ENCODE measurements at places on chromosomes 4 and X. TPM values are rescaled to one million over a fixed set of nuclear protein-coding genes. Genes with fewer than 3 reads are reported as not detected.

DNA sequence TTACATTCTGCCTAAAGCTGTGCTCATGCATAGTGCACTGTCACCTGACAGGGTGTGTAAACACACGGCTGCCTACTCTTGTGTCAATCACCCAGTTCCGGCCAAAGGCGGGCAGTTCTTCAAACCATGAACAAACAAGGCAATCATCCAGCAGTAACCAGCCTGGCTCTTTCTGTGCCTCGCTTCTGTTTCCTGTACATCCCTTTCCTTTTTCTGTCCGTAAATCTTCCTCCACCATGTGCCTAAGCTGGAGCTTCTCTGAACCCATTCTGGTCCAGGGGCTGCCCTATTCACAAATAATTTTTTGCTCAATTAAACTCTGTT lies 60.8 kb upstream of the CBR4 start:
- no peaks in the 10 kb centered on the region for H3K4me1 ChIP-seq
- H3K4me3 ChIP-seq = no peak overlapping the region
- H3K27ac ChIP-seq = no peak overlapping the region
- no peaks in the 10 kb centered on the region for H3K36me3 ChIP-seq
- H3K27me3 ChIP-seq = no peaks in the 10 kb centered on the region
- DNase-seq = no peak

DNA sequence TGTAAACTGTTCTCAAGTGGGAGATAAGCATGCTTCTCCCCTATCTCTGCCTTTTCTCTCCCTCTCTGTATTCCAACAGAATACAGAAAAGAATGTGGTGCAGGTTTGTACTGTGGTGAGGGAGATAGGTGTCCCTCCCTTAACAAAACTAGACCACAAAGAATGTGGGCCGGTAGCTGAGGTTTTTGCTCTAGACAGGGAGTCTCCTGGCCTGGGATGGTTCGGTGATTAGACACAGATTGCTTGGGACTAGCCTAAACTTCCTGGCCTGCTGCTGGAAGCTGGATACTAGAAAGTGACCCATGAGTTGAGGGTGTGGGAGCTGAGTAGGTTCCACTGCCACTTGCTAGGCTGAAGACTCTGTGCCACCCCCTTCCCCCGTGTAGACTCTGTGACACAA lies 143.0 kb downstream of the CXXC4 start:
- no peak overlapping the region for H3K4me3 ChIP-seq
- no peak overlapping the region for H3K27ac ChIP-seq
- H3K27me3 ChIP-seq = no peaks in the 10 kb centered on the region

GRCh38 chr4:142366769-142367181 lies 479.3 kb downstream of the INPP4B start:
- peaks cover 7% of the 10 kb centered on the region for H3K4me1 ChIP-seq
- no peak for DNase-seq
- H3K36me3 ChIP-seq = no peaks in the 10 kb centered on the region
- H3K4me3 ChIP-seq = no peak overlapping the region

The HDAC6 gene
- 51.8 TPM for total RNA-seq

- DNase-seq = no peak
- no peaks in the 10 kb centered on the region for H3K36me3 ChIP-seq
- no peak overlapping the region for H3K4me3 ChIP-seq
- no peak overlapping the region for H3K27ac ChIP-seq
Observed at GRCh38 chr4:25535278-25535677, 120.4 kb upstream of the SLC34A2 start.

DNA sequence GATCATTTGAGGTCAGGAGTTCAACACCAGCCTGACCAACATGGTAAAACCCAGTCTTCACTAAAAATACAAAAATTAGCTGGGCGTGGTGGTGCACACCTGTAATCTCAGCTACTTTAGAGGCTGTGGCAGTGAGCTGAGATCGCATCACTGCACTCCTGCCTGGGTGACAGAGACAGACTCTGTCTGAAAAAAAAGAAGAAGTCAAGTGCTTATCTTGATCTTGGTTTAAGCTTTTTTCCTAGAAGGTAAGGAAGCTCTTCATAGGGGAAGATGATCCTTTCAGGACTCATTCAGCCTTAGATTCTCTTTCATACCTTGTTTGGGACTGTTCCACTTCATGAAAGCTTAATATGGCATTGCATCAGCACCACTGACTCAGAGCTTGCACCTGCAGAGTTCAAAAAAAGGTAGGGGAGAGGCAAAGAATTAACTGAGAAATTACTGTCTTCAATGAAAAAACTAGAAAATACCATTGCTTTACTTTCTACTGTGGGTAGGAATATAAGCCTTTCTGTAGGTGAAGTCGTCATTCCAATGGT lies 70.8 kb upstream of the EPGN start:
- no peak overlapping the region for H3K4me3 ChIP-seq
- no peaks in the 10 kb centered on the region for H3K27me3 ChIP-seq
- DNase-seq = no peak
- no peaks in the 10 kb centered on the region for H3K36me3 ChIP-seq
- H3K4me1 ChIP-seq = no peaks in the 10 kb centered on the region

DNA sequence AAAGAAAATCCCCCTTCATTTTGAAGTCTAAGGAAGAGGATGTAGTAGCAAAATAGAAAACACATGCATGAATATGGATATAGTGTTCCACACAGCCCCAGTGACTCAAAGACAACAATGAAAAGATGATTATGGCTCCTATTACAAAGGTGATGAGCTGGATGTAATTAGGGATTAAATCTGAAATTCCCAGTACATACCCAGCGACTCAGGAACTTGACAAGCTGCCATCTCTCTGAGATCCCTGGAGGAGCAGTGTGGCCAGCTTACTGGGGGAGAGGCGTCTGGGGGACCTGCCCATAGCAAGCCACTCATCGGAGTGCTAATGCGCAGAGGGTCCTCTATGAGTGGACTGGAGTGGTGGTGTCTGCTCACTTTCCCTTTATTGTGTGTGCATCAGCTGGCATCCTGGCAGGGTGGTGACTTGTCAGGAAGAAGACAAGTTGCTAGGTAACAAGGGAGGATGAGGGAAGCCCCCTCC lies 42.7 kb upstream of the MGST2 start:
- no peak overlapping the region for H3K27ac ChIP-seq
- DNase-seq = no peak
- no peaks in the 10 kb centered on the region for H3K4me1 ChIP-seq
- H3K27me3 ChIP-seq = no peaks in the 10 kb centered on the region
- H3K36me3 ChIP-seq = no peaks in the 10 kb centered on the region

DNA sequence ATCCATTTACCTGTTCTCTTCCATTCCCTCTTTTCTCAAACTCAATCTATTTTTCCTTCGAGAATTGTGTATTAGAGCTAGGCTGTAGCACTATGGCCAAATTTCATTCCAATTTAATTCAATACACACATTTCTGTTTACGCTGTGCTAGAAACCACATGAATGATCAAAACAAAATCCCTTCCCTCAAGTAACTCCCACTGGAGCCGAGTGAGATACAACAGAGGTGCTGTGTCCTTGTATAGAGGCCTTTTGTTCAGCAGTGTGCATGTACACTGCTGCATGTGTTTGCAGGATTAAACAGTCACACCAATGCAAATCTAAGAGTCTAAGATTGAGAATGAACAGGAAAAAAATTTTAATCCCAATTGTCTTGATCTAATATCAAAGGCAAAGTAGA lies 734.2 kb downstream of the RAPGEF2 start:
- no peak overlapping the region for H3K27ac ChIP-seq
- no peaks in the 10 kb centered on the region for H3K4me1 ChIP-seq
- no peak for DNase-seq
- no peaks in the 10 kb centered on the region for H3K36me3 ChIP-seq
- no peak overlapping the region for H3K4me3 ChIP-seq
- H3K27me3 ChIP-seq = no peaks in the 10 kb centered on the region

- no peak for DNase-seq
- no peak overlapping the region for H3K27ac ChIP-seq
- H3K4me3 ChIP-seq = no peak overlapping the region
Observed at GRCh38 chr4:36349938-36350549, 68.6 kb downstream of the DTHD1 start.

GRCh38 chr4:42562016-42562415 lies 94.9 kb downstream of the ATP8A1 start:
- no peak for DNase-seq
- no peaks in the 10 kb centered on the region for H3K4me1 ChIP-seq
- no peaks in the 10 kb centered on the region for H3K27me3 ChIP-seq
- H3K4me3 ChIP-seq = no peak overlapping the region
- no peak overlapping the region for H3K27ac ChIP-seq
- H3K36me3 ChIP-seq = no peaks in the 10 kb centered on the region

DNA sequence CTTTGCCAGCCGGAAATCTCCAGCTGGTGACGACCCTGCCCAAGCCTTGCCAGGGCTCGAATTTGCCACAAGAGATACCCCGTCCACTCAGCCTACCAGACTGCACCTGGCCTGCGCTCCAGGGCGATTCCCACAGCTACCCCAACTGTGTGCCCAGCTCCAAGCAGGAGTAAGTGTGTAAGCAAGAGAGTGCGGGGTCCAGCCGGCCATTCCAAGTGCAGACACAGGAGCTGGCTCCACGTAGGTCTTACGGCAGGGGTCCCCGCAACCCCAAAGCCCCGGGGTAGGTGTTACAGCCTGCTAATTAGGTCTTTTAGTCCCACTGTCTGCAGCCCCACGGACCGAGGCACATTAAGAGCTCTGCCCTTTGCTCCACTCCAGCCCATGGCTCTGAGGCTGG lies 1305.2 kb downstream of the ARAP2 start:
- no peaks in the 10 kb centered on the region for H3K36me3 ChIP-seq
- H3K27ac ChIP-seq = no peak overlapping the region
- H3K27me3 ChIP-seq = no peaks in the 10 kb centered on the region
- no peaks in the 10 kb centered on the region for H3K4me1 ChIP-seq
- H3K4me3 ChIP-seq = no peak overlapping the region

DNA sequence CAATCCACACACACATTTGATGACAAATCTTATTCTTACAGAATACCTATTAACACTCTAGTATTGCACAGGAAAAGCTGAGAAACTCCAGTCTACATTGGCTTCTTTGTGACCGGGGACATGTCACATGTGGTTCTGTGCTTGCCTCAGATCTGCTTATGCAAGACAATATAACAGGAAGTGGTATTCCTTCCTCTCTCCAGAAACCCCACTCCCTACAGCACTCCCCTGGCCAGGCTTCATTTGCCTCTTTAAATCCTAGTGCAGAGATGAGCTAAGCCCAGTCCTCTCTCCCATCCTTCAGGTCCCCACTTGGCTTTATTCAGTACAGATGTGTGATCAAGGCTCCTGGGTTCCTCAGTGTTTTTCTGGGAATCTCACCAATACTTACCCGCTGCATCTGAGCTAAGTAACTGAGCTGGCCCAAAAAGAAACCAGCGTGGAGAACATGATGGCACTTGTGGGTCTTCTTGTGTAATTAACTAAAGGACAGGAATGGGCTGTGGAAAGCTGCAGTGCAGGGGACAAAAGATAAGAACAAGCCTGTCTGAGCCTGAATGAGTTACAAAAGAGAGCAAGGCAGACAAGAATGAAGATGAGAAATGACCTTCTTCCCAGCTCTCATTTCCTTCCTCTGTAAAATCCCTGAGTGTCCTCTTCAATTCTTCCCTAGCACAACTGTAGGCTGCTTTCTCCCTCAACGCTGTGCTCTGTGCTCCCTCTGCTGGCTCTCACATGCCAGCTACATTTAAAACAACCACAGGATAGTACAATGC lies 105.6 kb downstream of the HNRNPD start:
- no peaks in the 10 kb centered on the region for H3K27me3 ChIP-seq
- peak; percentile 74 for DNase-seq
- no peaks in the 10 kb centered on the region for H3K36me3 ChIP-seq

DNA sequence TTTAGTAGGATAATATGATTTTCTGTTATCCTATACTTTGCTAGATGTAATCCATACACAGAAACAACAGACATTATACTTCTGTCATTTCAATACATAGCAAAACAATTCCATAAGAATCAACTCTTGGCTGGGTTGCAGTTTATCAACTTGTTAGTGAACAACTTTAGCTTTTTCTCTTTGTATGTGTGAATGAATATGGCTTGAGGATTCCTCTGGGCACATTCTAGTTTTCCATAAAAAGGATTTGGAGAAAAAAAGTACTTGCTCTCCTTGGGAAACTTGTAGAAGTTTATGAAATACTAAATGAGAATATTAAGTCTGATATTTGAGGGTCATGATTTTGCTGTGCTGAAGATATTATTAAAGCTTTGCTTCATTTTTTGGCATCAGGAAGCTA lies 210.7 kb upstream of the GIMD1 start:
- H3K27ac ChIP-seq = no peak overlapping the region
- H3K36me3 ChIP-seq = no peaks in the 10 kb centered on the region
- H3K4me3 ChIP-seq = no peak overlapping the region
- no peaks in the 10 kb centered on the region for H3K27me3 ChIP-seq
- H3K4me1 ChIP-seq = peaks cover 3% of the 10 kb centered on the region

The SPANXC gene
- not detected for total RNA-seq

The HTRA3 gene
- 14.5 TPM for total RNA-seq

- H3K4me1 ChIP-seq = no peaks in the 10 kb centered on the region
- H3K27me3 ChIP-seq = no peaks in the 10 kb centered on the region
- no peaks in the 10 kb centered on the region for H3K36me3 ChIP-seq
- no peak for DNase-seq
- no peak overlapping the region for H3K4me3 ChIP-seq
Observed at GRCh38 chr4:126395664-126396063, 1080.9 kb downstream of the FAT4 start.

DNA sequence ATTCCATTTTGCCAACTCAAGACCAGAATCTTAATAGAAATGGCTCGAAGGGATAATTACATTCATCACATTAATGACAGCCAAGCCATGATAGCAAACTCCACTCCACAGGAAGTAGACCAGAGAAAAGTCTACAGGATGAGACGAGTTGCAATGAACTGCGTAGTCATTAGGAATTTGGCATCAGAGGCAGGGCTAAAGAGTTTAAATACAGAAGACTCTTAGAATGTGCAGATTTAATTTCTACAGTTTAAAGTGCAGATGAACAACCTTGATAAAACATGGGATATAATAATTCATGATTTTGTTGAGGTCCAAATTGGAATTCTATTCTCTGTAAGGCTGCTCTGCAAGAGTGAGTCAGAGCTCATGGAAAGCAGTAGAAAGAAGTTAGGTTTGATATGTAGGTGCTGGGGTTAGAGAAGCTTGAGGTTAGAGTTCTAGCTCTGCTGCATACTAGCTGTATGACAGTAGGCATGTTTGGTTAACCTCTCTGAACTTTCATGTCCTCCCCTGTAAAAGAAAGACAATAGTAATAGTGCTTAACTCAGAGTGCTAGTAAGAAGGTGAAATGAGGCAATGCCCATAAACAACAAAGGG lies 32.2 kb downstream of the LNX1 start:
- peaks cover 6% of the 10 kb centered on the region for H3K4me1 ChIP-seq
- H3K4me3 ChIP-seq = no peak overlapping the region
- H3K27ac ChIP-seq = no peak overlapping the region
- no peaks in the 10 kb centered on the region for H3K36me3 ChIP-seq
- no peak for DNase-seq

GRCh38 chr4:186029571-186030398 lies 39.2 kb upstream of the TLR3 start:
- H3K4me3 ChIP-seq = peak overlapping the region; percentile 20
- H3K36me3 ChIP-seq = no peaks in the 10 kb centered on the region
- peaks cover 69% of the 10 kb centered on the region for H3K4me1 ChIP-seq
- H3K27ac ChIP-seq = peak overlapping the region; percentile 89

The CT45A2 gene
- not detected for total RNA-seq

GRCh38 chr4:184409911-184410692 lies 64.2 kb downstream of the IRF2 start:
- H3K27me3 ChIP-seq = no peaks in the 10 kb centered on the region
- H3K4me3 ChIP-seq = no peak overlapping the region
- H3K27ac ChIP-seq = no peak overlapping the region
- peaks cover 5% of the 10 kb centered on the region for H3K4me1 ChIP-seq

- no peak overlapping the region for H3K4me3 ChIP-seq
- H3K27me3 ChIP-seq = no peaks in the 10 kb centered on the region
- no peak for DNase-seq
Observed at GRCh38 chrX:68846536-68846935, 17.7 kb downstream of the EFNB1 start.

GRCh38 chr4:47686294-47686872 lies 151.5 kb downstream of the CORIN start:
- no peaks in the 10 kb centered on the region for H3K4me1 ChIP-seq
- no peak for DNase-seq
- H3K4me3 ChIP-seq = no peak overlapping the region
- H3K36me3 ChIP-seq = no peaks in the 10 kb centered on the region

The CABS1 gene
- not detected for total RNA-seq
